Kidney epithelial cell (primary cell): ENCODE measurements at places on chromosomes 11 and 22.

GRCh38 chr11:19323502-19323901 is 82.8 kb upstream of the E2F8 start:
- DNase-seq, result no peak

DNA sequence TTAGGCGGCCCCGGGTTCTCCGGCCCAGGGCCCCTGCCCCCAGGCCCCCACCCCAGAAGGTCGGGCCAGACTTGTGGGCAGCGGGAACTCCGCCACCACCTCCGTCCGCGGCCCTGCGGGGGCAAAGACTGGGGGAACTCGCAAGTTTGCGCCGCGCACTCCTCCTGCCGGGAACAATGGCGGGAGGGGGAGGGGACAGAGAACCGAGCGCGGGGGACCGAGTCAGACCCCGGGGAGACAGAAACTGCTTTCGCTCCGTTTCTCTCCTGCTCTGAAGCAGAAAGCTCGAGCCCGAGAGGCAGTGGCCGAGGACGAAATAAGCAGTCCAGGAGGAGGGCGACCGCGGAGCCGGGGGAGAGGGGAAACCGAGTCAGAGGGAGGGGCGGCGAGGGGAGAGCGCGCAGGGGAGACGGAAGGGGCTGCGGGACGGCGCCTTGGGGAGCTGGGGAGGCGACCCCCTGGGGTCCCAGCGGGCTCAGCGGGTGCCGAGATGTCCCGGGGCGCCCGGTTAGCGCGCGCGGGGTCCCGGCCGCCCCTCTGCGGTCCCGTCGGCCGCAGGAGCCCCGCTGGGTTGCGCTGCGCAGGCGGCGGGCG is 555 bp downstream of the TP53I11 start:
- DNase-seq, result no peak

DNA sequence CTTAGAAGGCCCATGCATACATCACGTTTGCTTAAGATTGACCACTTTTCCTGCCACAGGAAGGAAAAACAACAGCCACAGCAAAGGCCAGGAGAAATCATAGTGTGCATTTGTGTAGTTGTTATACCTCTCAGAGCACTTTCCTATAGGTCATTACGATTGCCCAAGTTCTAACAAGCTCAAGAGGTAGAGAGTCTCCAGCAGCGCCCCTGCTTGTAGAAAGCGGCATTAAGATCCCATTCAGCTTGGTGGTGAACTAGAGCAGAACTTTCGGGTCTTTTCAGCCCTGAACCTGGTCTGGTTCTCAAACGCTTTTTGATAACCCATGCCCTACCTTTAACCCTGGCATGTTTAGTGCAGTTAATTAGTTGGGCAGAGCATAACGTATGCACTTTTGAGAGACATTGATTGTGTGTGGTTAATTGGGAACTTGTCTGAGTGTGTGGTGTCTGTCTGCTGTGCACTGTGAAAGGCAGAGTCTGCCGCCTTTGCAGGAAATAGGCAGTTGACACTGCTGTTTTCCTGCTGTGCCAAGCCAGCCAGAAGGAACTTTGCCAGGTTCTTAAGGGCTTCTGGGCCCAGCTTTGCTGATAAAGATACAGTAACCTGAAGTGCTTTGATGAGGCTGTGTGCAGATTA is 109.9 kb upstream of the CLMP start:
- no peak for DNase-seq

DNA sequence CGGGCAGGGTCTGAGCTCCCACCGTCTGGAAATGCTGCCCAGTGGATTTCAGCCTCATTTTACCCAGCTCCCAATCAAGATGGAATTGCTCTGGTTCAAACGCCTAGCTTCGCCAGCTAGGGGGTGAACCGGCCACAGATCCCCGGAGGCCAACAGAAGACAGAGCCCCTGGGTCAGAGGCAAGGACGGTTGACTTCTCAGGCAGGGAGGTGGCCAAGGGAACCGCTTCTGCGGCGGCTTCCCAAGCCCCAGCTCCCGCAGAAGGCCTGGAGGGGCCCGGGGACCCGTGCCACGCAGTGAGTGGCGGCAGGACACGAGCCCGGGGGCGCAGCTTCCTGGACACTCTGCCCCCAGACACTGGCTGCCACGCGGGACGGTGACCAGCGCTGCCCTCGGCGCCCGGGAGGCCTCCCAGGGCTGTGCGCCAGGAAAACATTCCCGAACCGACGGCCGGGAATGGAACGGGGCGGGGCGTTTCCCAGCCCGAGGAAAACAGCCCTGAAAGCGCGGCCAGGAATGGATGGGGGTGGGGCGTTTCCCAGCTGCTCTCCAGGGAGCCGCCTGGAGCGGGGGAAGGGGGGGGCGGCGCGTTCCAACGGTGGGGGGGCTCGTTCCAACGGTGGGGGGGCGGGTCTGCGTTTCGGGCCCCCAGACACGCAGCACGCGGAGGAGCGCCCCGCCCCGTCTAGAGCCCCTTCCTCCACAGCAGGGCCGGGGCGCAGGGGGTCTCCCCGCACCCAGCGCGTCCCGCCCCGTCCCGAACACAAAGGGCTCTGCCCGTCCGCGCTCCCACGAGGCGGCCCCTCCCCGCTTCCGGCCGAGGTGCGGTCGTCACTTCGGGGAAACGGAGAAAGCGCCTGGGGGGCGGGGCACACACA is 13.5 kb upstream of the B4GALNT4 start:
- peak; percentile 61 for DNase-seq

- DNase-seq, result no peak
These were observed 49.0 kb downstream of the JHY start for GRCh38 chr11:122931510-122931909.

GRCh38 chr11:84886344-84886743 is 740.8 kb downstream of the DLG2 start:
- DNase-seq, result no peak

- no peak for DNase-seq
These were observed 261.3 kb downstream of the TMEM135 start for GRCh38 chr11:87299041-87299481.

DNA sequence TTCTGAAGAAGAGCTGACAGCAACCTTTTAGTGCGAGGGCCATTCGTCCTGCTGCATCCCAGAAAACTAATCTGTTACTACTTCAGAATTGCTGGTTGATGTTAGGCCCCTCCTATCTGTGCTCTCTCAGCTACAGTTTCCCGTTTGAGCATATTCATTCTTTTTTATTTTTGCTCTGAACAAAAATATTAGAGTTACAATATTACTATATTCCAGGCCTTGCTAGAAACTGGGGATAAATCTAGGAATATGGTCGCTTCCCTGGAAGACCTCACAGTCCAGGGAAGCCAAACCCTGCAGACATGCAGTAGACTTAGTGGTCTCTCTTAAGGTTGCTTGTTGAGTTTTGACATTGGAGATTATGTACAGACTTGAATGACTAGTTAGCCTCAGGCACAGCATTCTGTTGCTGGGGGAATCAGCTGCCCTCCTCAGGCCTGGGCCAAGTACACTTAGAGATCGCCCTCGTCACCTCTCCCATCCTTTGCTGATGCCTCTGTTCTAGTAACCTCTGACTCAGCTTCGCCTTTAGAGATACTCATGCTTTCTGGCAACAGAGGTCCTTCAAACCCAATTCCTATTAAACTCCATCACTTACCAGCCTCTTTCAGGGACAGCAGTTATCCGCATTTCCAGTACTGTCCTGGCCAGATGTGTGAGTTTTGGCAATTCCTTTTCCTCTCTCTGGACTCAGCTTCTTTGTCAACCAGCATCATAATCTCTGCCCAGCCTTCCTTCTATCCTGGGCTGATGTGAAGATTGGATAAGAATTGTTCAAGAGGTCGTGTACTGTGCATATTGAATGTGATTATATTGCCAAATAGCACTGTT is 698 bp upstream of the ANAPC15 start:
- DNase-seq, result no peak

- no peak for DNase-seq
These were observed 7.7 kb upstream of the SRSF8 start for GRCh38 chr11:95059046-95059445.

- DNase-seq, result no peak
These were observed 849 bp downstream of the KRTAP5-11 start for GRCh38 chr11:71581826-71582225.

GRCh38 chr11:88418508-88418907 is 81.0 kb upstream of the CTSC start:
- DNase-seq, result no peak

GRCh38 chr22:24466716-24467328 is 28.3 kb upstream of the UPB1 start:
- peak; percentile 16 for DNase-seq

DNA sequence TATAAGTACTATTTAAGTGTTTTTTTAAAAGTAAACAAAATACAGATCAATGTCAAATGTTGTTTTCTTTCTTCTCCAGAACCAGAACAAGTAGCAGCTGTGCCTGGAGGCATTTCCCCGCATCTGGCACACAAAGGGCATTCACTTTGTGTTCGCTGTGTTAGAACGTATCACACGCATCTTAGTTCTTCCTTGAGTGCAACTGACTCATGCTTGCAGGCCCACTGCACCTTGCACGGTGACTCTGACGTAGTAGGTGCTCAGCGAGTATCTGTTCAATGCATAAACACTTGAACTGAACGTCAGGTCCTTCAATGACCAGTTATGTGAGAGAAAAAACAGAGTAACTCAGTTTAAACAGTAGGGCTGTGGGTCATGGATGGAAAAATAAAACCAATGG is 3.5 kb downstream of the IFT27 start:
- no peak for DNase-seq

DNA sequence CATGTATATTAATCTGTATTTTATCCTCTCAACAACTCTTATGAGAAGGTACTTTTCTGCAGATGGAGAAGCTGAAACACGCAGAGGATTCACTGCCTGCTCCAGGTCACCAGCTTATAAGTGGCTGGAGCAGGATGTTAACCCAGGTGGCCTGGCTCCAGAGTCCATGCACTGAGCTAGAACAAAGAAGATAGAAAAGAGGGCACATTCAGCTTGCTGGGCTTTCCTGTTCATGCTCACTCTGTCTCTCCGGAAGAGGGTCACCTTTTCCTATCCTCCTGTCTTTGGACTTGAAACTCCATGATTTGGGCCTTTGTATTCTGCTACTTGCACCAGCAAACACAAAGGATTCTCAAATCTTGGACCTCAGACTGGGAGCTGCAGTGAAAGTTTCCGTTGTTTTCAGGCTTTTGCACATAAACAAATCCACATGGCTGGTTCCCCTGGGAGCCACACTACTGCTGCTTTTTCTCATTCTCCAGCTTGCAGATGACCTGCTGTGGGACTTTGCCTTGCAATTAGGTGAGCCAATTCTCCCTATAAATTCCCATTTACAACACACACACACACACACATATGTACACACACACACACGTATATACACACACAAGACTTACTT is 117.3 kb upstream of the GRK3 start:
- DNase-seq, result no peak

GRCh38 chr22:43001271-43002201 is 13.4 kb downstream of the PACSIN2 start:
- DNase-seq, result no peak

GRCh38 chr11:93570759-93571413 is 27.7 kb upstream of the SMCO4 start:
- peak; percentile 34 for DNase-seq

DNA sequence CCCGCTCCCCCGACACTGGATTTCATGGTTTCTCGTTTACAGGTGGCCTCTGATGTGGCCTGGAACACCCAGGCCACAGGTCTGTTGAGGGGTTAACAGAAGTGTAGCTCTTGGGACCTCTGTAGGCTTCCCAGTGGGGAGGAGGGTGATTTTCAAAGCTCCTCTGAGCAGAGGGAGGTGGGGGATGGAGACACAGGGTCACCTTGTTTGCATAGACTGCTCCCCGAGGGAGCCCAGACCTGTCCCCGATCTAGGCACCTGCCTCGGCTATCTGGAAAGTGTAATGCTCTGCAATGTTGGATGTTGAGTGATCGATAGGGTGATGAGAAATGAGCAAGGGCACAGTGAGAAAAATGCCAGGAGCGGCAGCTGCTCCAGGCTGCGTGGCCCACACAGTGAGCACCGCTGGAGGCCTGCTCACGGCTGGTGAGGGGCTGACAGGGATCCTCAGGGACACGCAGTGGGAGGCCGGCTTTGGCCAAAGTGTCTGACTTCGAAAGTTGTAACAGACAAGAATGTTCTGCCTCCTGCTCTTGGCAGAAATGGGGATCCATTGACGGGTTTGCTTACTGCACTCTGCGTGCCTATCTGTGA is 594.1 kb downstream of the BRD1 start:
- DNase-seq, result no peak

- DNase-seq, result no peak
These were observed 262.9 kb downstream of the LUZP2 start for GRCh38 chr11:24759742-24760141.

DNA sequence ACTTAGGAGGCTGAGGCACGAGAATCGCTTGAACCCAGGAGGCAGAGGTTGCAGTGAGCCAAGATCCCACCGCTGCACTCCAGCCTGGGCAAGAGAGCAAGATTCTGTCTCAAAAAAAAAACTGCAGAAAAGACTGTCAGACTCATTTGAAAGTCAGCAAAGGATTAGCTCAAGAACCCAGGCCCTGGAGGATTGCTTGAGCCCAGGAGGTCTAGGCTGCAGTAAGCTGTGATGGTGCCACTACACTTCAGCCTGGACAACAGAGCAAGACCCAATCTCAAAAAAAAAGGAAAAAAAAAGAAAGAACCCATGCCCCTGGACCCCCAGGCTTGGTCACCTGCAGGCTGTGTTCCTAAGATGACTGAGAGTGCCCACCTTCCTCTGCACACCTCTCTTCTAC is 16.2 kb downstream of the LIF start:
- no peak for DNase-seq

GRCh38 chr11:6650980-6651379 is 4.6 kb downstream of the DCHS1 start:
- DNase-seq, result no peak

DNA sequence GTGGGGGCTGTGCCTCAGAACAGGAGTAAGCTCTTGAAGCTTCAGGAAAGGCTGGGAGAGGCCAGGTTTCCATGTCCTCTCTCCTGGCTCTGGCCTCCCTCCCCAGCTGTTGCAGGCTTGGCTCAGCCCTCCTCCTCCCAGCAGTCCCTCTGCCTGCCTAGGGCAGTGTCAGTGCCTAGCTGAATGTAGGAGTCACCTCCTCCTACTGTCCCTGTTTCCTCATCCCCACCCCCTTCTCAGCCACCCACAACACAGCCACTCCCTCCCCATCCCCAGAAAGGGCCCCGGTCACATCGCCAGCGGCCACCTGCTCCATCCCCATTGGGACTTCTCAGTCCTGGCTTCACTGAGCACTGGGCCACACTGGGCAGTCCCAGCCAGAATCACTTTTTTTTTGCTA is 2.9 kb upstream of the FBLN1 start:
- DNase-seq, result no peak

- no peak for DNase-seq
These were observed 348.2 kb downstream of the LARGE1 start for GRCh38 chr22:33572086-33572485.

DNA sequence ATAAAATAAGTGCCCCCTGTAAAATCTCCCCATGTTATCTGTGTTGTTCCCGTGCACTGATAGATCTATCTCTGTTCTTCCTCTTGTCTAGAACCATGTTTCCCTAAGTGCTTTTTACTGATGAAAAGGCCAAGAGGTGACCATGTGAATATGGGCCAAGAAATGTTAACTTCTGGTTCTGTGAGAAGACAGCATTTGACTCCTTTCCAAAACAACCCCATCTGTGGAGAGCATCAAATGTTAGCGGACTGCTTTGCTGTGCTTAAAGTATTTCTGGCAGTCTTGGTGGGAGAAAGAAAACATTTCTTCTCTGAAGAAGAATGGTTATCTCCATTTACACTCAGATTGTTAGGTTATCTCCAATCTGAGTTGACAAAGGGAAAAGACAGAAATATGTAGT is 58.6 kb upstream of the GUCY1A2 start:
- DNase-seq, result no peak

GRCh38 chr11:59145534-59145933 is 2.9 kb downstream of the FAM111A start:
- no peak for DNase-seq
